CD4-positive, CD25-positive, alpha-beta regulatory T cell (primary cell): ENCODE measurements at places on chromosomes 3 and 15. TPM values are rescaled to one million over a fixed set of nuclear protein-coding genes. Genes with fewer than 3 reads are reported as not detected.
A peak's percentile ranks its signal among the peaks of the same experiment; 100 is the strongest.

GRCh38 chr3:124434176-124434575 lies 296.1 kb upstream of the UMPS start:
- DNase-seq = no peak

Gene GNAT1
- polyA plus RNA-seq = not detected

- no peak for DNase-seq
These were observed 163.9 kb downstream of the THSD4 start for GRCh38 chr15:71278989-71279756.

Gene EXD1
- polyA plus RNA-seq = not detected

Gene CPNE9
- polyA plus RNA-seq = not detected

GRCh38 chr3:41933154-41933676 lies 28.7 kb downstream of the ULK4 start:
- DNase-seq = no peak

- DNase-seq = no peak
These were observed 87.2 kb upstream of the SLC2A2 start for GRCh38 chr3:171113716-171114115.

- DNase-seq = peak; percentile 32
These were observed 965 bp downstream of the FLNB start for GRCh38 chr3:58009026-58009748.

Gene AADACL2
- not detected for polyA plus RNA-seq

DNA sequence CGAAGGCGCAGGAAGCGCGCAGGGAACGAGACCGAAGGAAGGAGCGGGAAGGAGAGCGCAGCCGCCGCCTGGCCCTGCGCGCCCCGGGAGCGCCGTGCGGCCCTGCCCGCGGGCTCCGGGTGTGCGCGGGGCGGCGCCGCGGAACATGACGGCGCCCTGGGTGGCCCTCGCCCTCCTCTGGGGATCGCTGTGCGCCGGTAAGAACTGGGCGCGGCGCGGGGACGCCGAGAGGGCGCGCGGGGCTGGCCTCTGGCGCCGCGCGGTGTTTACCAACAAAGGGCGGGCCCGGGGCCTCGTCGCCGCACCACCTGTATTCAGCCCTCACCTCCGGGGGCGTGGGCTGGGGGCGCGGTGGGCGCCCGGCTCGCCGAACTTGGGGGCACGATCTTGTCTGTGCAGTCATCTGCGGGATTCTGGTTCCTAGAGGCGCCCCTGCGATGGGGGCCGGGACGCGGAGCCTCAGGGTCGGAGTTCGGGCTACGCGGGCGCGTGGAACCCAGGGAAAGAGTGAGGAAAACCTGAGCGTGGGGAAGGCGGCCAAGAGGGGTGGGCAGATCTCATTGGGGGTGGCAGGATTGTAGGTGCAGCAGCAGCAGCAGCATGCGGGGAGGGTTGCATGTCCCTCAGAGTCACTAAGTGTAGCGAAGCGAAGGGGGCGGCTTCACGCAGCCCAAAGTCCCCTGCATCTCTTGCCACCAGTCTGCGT lies 641 bp downstream of the ACVR2B start:
- DNase-seq = peak; percentile 40

GRCh38 chr3:100954990-100955389 lies 38.2 kb downstream of the ABI3BP start:
- no peak for DNase-seq

DNA sequence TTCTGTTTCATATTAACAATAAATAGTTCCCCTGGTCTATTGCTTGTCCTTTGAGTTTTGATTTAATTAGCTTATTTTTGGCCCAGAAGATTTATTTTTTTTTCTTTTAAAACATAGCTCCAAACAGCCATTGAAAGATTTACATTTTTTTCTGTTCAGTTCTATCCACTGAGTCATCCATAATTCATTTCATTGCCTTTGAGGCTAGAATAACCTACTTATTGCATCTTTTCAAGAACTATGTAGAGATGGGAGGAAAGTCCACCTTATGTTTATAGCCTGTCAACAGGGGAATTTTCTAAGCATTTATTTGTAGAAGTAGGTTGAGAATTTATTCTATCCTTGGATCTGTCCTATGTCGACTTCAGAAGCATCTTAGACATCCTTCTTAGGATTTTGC lies 53.4 kb upstream of the CHD2 start:
- no peak for DNase-seq

- DNase-seq = no peak
These were observed 34.9 kb upstream of the POLR2M start for GRCh38 chr15:57671636-57672035.

DNA sequence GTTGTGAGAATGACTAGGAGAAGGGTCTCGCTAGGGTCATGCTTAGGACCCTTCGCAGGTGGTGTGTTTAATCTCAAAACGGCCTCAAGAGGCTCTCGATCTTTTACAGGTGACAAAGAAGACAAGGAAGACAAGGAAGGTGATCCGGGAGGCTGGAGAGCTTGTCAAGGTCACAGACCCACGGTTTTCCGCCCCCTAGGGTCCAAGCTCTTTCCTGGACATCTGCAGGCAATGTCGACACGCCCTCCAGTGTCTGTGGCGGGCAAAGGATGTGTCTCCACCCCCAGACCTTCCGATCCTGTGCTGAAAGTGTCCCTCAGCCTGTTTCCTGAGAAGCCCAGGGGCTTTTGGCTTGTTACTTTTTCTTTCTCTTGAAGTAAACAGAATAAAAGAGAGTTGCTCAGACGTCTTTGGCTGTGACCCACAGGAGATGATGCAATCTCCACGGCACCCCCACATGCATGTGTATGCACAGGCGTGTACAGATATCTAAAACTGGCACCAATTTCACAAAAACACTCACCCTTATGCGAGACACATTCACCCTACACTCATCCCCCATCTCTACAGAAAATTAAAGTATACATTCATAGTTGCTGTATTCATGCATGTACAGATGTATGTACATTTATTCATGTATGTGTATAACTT lies 108.8 kb downstream of the KLF13 start:
- peak; percentile 81 for DNase-seq

Gene PGBD4
- polyA plus RNA-seq = 1.7 TPM

DNA sequence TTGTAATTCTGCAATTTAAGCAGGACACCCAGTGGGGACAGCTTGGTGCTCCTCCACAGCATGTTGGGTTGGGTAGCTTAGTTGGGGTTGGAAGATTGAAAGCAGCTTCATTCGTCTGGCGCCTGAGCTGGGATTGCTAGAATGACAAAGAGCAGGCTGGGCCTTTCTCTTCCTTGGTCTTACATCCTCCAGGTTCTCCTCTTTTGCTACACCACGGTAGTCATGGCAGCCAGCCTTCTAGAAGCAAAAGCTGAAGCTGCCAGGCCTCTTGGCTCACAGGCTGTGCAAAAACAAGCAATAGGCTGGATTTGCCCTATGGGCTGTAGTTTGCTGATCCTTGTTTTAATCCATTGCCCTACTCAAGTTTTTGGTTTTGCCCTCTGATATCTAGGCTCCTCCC lies 3.2 kb upstream of the ANXA2 start:
- DNase-seq = no peak

Gene PLCB2
- 18.3 TPM for polyA plus RNA-seq

DNA sequence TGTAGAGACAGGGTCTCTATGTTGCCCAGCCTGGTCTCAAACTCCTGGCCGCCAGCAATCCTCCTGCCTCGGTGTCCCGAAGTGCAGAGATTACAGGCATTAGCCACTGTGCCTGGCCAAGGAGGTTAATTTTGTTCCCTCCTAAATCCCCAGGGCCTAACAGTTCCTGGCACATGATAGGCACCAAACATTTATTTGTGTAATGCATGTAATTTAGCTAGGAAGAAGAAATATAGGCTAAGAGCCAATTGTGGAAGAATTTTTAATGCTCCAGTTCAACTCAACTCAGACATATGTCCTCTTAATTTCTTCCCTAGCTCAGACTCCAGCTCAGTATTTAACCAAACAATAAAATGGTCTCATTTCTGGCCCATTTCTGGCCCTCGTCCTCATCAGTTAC lies 7.7 kb upstream of the ZNF592 start:
- DNase-seq = no peak

- DNase-seq = peak; percentile 17
These were observed 19.3 kb upstream of the GPX1 start for GRCh38 chr3:49377483-49377882.

Gene PLSCR2
- not detected for polyA plus RNA-seq

Gene ATP8B4
- polyA plus RNA-seq = not detected

- no peak for DNase-seq
These were observed 135.4 kb downstream of the PDE8A start for GRCh38 chr15:85116925-85117646.

- no peak for DNase-seq
These were observed 257.7 kb upstream of the UBE2E1 start for GRCh38 chr3:23547905-23548650.

GRCh38 chr3:76859596-76859995 lies 180.3 kb upstream of the ROBO2 start:
- no peak for DNase-seq

DNA sequence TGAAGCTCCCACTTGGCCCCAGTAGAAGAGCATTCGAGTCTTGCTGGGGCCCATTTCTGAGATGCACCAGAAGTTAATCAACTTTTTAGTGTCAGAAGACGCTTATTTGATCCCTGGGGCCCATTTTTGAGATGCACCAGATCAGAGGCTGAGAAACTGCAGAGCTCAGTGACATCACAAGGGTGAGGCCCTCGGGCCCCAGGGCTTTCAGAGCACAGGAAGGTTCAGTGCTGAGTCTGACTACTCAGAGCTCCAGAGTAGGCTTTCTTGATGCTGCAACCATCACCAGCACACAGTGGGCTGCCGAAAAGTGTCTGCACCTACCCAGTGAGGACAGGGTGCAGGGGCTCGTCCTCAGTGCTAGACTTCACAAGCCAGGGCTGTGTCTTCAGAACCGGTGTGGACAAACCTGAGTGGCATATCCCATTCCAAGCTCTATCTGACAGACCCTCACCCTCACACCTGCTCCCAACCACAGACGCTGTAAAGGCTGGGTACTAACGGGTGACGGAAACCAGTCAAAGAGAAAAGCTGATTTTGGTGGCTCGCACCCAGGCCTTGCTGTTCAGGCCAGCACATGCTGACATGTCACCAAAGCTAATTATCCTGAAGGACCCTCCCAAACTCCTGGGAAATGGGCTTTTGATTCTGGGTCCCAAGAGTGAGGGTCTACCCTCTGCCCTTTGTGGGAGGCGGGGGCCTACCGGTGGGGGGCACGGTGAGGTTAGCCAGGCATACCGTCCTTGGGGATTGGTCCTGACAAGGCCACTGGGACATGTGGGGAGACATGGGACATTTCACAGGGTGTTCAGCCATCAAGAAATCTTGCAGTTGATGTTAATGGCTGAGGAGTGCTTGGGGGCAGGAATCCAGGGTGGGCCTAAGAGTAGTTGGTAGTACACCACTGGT lies 83.0 kb downstream of the PDCD6IP start:
- DNase-seq = no peak

- DNase-seq = no peak
These were observed 15.6 kb downstream of the SEMA3F start for GRCh38 chr3:50170689-50171088.

Gene CPN2
- not detected for polyA plus RNA-seq

Gene SUCLG2
- polyA plus RNA-seq = 71.3 TPM

- no peak for DNase-seq
These were observed 9.8 kb upstream of the RPSA start for GRCh38 chr3:39396690-39397089.

GRCh38 chr15:93479715-93480114 lies 390.7 kb upstream of the RGMA start:
- DNase-seq = no peak

Gene PRR20G
- polyA plus RNA-seq = not detected

- no peak for DNase-seq
These were observed 69.7 kb downstream of the ADCY5 start for GRCh38 chr3:123379041-123379830.

Gene GOLGA8K
- polyA plus RNA-seq = not detected

Gene CFAP92
- polyA plus RNA-seq = not detected

Gene SETMAR
- 13.0 TPM for polyA plus RNA-seq

- DNase-seq = no peak
These were observed 104.4 kb upstream of the RBMS3 start for GRCh38 chr3:29176501-29176900.

GRCh38 chr15:92674347-92674746 lies 18.8 kb upstream of the FAM174B start:
- DNase-seq = no peak
